Type B pancreatic cell (in vitro differentiated cells): ENCODE measurements at places on chromosomes 12 and 14.

DNA sequence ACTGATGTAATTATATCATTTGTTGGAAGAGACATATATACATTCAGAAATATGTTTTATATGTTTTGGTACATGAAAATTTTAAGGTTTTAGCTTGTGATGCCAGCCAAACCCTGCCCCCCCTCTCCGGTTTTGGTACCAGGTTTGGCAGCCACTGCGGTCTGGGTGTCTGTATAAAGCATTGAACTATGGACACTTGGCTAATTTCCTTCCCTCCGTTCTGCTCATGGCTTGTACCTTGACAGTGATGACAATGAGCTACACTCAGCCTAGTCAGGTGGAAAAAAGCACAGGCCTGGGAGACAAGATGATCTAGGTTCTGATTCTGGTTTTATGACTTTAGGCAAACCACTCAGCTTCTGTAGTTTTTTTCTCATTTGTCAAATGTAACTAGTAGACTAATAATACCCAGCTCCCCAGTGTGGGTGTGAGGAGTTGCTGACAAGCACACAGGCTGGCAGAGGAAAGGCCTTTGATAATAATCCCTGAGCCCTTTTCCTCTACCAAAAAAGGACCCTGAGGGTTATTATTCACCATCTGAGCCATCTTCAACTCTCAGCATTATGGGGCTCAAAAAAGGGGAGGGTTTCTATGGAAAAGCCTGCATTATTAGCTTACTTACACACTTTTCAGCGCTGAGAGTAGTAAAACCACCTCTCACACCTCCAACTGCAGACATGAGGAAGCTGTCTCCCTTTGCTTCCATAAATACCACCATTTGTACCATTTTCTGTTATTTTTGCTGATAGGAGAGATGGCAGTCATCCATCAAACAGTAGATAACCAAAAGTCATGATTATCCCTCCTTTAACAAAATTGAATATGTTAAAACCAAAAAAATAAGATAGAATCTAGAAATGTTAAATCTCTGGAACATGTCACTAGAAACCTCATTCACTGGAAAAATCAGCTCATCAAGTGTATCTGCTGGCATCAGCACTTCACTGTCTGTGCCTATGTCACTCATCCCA, 76.3 kb upstream of the PSMC1 start:
- no peak for DNase-seq

DNA sequence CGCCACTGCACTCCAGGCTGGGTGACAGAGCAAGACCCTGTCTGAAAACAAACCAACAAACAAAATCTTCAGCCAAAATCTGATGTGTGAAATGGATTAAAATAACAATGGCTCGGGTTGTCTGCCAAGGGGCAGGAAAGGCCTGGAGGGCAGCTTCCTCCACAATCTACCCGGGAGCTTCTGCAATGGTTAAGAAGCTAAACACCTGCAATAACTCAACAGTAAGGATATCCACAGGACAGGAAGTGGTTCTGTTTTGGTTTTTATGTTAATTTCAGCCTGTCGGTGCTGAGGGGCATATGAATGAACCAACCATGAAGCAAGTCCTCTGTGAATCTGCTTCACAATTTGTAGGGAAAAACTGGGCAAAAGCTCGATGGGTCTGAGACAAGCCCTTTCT, 34.4 kb downstream of the RAD52 start:
- no peak for DNase-seq

- no peak for DNase-seq
These were observed 54.7 kb downstream of the LRCOL1 start for GRCh38 chr12:132555686-132556085.

GRCh38 chr12:4148418-4149056, 125.0 kb upstream of the CCND2 start:
- DNase-seq: no peak

GRCh38 chr14:99260116-99260515, 11.9 kb downstream of the BCL11B start:
- no peak for DNase-seq

- DNase-seq: no peak
These were observed 37.2 kb downstream of the BEGAIN start for GRCh38 chr14:100549834-100550625.

DNA sequence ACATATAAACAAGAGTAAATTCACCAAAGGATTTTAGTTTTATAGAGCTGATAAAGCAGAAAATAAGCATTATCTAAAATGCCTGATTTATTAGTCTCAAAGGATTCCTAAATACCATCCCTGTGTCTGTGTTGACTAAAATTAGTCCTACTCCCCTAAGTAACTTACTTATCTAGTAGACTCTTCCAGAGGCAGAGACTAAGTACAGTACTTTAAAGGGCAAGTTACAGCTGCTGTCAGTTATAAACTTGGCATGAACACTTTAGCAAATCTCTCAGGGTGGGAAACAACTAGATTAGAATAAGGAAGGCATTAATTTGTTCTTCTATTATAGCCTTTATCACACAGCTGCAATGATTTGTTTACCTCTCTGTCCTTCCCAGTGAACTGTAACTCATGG, 46.0 kb downstream of the ATP2B1 start:
- DNase-seq: no peak

- DNase-seq: no peak
These were observed 28.8 kb downstream of the YEATS4 start for GRCh38 chr12:69388371-69388770.

DNA sequence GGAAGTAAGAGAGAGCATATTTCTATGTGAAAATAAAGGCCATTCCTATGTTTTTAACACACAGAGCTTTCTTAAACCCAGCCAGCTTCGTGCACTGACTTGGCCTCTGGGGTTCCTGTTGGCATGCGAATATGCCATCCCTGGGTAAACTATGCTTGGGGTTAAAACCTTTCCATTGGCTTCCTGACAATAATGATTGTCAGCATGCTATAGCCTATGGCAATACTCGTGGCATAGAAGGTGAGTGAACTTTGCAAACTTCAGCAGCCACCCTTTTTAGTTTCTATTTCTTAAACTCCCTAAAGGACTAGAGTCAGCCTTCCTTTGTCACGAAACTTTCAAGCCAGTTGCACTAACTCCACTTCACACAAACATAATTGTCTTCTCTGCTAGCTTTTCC, 148.4 kb upstream of the RGS6 start:
- no peak for DNase-seq

GRCh38 chr12:30268041-30268440, 427.6 kb downstream of the IPO8 start:
- DNase-seq: no peak

GRCh38 chr14:93306812-93307211, 26.0 kb downstream of the BTBD7 start:
- no peak for DNase-seq

DNA sequence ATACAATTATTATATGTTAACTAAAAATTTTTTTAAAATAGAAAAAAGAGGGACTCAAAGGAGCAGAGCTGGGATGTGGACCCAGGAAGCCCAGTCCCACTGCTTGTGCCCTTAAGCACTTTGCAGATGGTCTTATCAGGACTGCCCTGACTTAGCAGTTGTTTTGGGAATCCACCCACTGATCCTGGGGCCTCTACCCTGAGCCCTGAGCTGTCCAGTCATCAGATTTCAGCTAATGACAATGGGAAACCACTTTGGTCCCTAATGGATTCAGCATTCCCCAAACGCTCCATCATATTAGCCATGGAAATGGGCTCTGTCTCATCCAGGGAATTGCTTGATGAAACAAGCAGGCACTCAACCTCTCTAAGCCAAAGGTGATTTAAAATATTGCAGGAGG, 22.5 kb upstream of the WSCD2 start:
- DNase-seq: no peak
